ENCODE measurements at places on chromosomes 3 and 15.

DNA sequence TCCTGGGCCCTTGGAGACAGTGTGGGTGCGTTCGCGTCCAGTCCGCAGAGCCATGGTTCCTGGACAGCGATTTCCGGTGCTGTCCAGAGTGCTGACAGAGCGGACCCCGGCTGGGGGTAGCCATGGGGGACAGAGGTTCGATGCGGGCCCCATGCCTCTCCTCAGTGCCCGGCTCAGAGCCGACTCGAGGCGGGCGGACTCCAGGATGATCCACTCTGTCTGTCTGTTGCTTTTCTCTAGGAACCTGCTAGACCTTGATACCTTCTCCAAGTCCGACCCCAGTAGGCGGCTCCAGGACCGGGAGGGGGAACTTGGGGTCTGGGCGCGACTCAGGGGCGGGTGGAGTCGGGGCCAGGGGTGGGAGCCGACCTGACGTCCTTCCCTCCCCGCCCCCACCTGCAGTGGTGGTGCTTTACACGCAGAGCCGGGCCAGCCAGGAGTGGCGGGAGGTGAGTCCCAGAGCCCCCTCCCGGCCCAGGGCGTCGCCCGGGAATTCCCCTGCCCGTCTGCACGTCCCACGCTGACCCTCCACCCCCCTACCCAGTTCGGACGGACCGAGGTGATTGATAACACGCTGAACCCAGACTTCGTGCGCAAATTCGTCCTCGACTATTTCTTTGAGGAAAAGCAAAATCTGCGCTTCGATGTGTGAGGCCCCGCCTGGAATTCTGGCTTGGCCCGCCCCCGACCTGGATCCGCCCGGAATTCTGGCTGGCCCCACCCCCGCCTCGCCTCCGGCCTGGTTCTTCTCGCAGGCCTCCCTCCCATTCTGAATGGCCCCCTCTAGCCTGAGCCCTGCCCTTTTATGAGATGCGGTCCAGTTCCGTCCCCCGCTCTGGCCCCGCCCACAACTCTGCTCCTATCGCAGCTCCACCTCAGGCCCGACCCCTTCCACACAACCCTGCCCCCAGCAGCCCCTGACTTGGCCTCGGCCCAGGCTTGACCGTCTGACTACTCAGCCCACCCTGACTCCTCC lies 1.0 kb downstream of the CPNE9 start:
- DNase-seq = peak; percentile 15

DNA sequence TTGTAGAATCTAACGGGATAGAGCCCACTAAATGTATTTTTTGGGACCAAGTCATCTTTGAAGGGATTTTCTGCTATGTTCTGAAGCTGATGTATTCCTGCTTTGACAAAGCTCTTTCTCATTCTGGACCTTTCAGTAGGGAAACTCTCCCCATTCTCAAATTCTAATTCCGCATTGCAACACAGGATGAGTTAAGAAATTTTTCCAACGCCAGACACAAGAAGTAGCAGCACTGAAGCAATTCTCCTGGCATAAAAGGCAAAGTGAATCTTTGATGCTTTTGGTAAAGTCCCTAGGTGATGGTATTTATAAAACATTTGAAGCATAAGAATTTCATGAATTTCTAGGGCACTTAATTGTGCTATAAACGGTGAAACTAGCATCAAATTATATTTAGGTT lies 76.8 kb downstream of the ZPLD1 start:
- no peak for DNase-seq

DNA sequence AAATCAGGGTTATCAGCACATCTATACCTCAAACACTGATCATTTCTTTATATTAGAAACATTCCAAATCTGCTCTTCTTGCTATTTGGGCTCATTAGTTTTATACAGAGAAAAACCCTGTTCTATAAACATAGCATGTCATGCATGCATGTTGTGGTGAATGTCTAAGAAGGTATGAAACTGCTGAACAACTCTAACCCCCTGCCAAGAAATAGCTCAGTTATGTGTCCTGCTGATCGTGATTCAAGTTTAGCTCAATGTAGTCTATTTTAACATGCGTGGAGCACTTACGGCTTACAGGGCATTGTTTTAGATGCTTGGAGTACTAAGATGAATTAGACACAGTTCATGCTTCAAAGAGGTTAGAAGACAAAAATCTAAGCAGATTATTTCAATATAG lies 35.8 kb downstream of the MYH15 start:
- no peak for DNase-seq

DNA sequence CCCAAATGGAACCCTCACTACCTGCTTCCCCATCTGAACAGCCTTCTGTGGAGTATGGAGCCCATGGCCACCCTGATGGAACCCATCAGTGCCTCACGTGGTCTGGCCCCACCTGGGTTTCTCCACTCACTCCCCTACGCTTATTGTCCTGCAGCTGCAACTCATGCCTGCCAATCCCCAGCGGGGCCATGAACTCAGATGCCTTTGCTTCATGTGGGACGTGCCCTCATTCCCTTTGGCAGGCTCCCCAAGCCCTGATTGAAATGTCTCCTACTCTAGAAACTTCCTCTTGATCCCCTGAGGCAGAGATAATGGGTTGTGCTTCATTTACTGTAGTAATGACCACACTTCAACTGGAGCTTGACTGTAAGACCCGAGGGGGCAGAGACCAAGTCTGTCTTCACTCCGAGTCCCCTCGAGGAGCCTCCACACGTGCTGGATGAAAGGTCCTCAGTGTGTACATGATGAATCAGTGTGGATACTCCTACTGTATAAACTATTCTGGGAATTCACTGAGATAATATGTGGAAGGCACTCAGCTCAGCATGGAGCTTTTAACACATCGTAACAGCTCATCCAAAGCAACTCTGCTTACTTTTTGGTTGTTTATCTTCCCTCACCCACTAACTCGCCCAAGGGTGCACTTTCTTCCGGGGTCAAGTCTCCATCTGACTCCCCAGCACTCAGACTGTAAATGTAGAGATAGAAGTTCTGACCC lies 232.8 kb upstream of the BHLHE40 start:
- no peak for DNase-seq

- DNase-seq = no peak
Observed at GRCh38 chr3:31936420-31937060, 44.5 kb downstream of the OSBPL10 start.

GRCh38 chr3:167304077-167304476 lies 76.0 kb downstream of the ZBBX start:
- DNase-seq = no peak

DNA sequence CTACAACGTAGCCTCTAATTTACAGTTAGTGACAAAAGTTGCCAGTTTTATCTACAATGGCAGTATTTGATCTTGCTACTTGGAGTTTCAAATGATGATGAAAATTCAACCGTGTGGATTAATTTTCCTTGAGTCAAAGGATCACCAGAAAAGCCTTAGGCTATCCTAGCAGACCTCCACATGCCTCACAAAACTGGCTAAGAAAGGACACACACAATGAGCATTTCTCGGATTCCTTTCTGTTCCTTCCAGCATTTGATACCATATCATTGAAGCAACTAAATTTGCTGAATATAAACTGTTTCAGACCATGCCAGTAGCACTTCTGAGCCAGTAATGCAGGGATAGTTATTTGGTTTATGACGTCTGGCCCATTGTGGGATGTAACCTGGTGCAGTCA lies 587.4 kb upstream of the MDFIC2 start:
- no peak for DNase-seq

DNA sequence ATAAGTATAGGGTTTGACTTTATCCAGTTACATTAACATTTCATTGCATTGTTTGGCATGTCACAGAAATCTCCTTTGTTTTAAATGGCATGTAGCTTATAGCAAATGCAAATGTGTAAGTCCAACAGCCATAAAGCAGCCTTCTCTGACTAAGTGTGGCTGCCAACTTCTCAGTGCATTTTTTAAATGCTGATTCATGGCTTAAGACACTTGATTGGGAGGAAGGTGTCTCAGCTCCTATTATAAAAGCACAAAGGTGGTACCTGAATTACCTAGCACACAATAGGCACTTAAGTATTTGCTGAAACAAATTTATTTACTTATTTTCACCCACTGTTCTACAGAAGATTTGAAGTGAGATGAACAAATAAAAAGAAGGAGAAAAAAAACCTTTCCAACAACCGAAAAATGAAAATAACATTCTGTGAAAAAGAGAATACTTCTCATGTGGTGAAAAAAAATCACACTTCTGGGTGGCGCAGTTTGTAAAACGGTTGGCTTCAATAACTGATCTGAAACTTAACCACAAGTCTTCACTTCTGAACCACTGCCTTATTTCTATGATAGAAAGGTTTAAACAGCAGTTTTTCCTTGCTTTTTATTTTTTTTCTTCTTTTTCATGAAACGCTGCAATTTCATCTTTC lies 105.5 kb upstream of the ICE2 start:
- peak; percentile 54 for DNase-seq

- DNase-seq = no peak
Observed at GRCh38 chr3:72907731-72908620, 20.1 kb downstream of the GXYLT2 start.

Measured in activated CD4-positive, alpha-beta T cell treated with anti-CD3 and anti-CD28 coated beads, Interleukin-2, amount 10 ng/mL, durations not matched to agents 7 days and 5 days (primary cell).